Sigmoid colon (tissue), 7 donors: ENCODE measurements at places on chromosomes 13 and 19.

GRCh38 chr13:112742583-112742982, 52.7 kb downstream of the ATP11A start:
- DNase-seq = no peak

GRCh38 chr19:46975011-46975924, 44.4 kb upstream of the NPAS1 start:
- DNase-seq = no peak

DNA sequence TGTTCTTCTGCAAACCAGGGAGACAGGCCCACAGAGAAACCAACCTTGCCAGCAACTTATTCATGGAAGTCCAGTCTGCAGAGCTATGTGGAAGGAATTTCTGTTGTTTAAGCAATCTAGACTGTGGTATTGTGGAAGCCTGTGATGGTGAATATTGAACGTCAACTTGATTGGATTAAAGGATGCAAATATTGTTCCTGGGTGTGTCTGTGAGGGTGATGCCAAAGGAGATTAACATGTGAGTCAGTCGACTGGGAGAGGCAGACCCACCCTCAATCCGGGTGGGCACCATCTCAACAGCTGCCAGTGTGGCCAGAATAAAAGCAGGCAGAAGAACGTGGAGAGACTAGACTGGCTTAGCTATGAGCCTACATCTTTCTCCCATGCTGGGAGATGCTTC, 606.0 kb downstream of the EFNB2 start:
- DNase-seq = no peak

DNA sequence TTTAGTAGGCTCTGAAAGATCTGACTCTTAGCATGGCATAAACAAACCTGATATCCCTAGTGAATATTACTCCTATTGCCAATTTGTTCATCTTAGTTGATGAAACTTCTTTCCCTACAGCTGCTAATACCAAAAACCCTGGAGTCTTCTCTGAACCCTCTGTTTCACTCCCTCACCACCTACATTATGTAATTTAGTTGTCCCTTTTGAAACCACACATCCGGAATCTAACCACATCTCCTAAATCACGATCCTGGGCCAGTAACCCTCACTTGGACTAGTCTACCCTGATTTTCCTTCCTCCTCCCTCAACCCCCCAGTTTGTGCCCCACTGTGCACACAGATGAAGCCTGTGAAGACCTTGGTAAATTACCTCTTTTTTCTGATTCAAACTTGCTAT, 1.2 kb downstream of the ZNF256 start:
- no peak for DNase-seq

DNA sequence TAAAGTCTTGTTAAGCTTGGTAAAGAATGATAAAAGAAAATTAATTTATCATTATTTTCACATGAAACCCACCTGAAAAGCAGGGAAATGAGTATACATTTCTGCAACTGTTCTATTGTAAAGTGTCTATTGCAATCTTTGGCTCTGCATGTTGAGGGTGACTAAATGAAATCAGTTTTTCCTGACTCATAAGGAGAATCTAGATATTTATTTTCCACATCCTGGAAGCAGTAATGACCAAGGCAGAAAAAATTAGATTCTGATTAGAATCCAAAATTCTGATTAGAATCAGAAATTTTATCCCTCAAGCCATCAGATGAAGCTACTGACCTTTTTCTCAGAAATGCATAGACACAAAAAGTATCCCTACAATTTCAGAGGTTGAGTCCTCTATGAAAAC, 178.4 kb downstream of the MYO16 start:
- DNase-seq = no peak

DNA sequence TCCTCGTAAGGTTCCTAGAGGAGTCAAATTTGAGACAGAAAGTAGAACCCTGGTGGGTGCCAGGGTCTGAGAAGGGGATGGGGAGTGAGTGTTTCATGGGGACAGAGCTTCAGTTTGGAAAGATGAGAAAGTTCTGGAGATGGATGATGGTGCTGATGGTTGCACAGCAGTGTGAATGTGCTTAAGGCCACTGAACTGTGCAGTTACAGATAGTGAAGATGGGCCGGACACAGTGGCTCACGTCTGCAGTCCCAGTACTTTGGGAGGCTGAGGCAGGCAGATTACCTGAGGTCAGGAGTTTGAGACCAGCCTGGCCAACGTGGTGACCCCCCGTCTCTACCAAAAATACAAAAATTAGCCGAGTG, 917 bp downstream of the SPC24 start:
- DNase-seq = no peak

- no peak for DNase-seq
These were observed 8.1 kb downstream of the RPS9 start for GRCh38 chr19:54208784-54209057.
